SK-N-SH treated with all-trans-retinoic acid at 6 μM for 48 hours (cell line): ENCODE measurements at places on chromosomes 16 and 17.

GRCh38 chr16:13997933-13998332 is 73.2 kb upstream of the MRTFB start:
- no peak for ATAC-seq

DNA sequence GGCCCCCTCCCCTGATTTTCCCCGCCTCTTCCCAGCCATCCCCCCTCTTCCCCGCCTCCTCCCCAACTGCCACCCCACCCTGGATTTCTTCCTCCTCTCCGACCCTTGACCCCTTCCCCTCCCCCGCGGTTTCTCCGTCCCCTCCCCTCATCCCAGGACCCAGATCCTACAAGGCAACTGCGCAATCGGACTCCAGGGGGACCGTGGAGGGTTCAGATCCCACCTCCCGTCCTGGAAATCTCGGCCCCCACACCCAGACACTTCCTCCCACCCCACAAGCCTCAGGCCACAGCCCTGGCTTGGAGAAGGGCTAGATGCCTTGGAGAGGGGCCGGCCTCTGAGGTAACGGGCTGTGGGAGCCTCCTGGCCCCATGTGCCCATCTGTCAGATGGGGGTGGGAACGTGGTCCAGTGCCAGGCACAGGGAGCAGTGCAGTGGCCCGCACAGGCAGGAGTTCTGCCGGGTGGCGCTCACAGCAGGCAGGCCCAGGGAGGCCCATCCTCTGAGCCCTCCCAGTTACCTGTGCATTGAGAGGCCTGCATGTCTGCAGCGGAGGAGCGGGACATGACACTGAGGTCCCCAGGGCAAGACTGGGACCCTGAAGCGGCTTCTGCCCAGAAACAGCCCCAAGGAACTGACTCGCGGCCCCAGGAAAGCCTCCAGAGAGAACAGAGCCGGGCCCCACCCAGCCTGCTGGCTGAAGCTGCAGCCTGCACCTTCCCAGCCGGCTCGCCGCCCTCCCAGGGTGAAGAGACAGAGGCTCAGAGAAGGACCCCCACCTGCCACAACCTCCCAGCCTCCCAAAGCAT is 16.7 kb downstream of the ZNF423 start:
- ATAC-seq, result no peak

DNA sequence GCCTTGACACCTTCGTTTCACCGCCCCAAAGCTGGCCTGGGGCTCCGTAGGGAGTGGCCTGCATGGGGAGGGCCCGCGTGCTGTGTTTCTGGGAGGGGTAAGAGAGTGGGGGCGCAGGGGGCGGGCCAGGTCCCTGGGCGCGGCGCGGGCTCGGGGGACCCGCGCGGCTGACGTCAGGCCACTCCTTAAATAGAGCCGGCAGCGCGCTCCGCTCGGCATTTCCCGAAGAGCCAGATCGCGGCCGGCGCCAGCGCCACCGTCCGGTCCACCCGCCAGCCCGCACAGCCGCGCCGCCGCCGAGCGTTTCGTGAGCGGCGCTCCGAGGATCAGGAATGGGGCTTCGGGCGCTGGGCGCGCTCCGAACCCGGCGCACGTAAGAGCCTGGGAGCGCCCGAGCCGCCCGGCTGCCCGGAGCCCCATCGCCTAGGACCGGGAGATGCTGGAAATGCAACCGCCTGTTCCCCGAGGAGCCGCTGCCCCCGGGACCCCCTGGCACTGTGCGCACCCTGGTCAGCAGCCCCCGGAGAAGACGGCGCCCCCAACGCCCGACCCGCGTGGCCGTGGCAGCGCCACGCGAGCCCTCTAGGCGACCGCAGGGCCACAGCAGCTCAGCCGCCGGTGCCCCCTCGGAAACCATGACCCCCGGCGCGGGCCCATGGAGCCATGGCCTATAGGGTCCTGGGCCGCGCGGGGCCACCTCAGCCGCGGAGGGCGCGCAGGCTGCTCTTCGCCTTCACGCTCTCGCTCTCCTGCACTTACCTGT is at the start of gene HS3ST2:
HS3ST2 (plus strand) TSS at position 215 of the 763 bp plus-strand sequence; CDS start at position 664, 449 bp downstream.
- peak; percentile 84 for ATAC-seq

- ATAC-seq, result no peak
These were observed 9.2 kb downstream of the SEZ6 start for GRCh38 chr17:28996554-28997096.

- no peak for ATAC-seq
These were observed 14.6 kb downstream of the KCTD2 start for GRCh38 chr17:75061618-75062017.

DNA sequence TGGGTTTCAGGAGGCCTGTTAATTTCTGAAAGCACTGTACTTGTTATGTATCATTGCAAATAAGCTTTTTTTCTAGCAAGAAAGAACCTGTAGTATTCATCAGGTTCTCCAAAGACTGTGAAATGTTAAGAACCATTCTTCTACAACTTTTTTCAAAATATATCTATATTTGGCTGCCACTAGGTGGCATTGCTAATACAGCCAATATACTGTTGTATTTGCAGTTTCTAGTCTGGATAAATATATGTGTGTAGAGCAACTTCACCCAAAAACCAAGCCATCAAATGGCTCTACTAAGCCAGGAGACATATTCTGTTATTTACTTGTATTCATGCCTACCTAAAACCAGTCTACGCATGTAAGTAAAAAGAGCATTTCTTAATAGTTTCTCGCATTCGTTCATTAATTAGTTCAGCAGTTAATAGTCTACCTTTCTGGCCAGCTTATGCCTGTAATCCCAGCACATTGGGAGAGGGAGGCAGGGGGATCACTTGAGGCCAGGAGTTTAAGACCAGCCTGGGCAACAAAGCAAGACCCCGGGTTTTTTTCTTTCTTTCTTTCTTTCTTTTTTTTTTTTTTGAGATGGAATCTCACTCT is 39.5 kb downstream of the VMP1 start:
- ATAC-seq, result peak; percentile 90

DNA sequence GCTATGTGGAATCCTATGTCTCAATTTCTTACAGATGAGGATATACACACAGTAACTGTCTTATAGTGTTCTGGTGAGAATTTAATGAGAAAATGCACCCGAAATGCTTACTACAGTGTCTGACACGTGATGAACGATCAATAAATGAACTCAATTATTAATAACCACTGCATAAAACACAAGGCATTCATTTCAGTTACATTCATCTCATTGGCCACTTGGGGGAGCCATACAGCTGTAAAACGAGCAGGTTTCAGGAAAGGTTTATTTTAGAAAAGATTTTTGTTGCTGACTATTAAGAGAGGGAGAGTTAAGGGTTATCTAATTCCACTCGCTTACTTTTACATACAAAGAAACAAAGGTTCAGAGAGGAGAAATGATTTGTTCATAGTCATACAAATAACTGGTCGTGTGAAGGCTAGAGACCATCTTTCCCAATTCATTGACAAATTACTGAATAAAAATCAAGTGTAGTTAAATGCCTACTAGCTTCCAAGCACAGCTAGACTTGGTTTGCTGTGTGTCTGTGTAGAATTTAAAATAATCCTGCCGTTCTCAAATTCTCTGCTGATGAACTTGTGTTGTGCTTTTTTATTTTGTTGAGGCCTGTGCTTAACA is 160.1 kb downstream of the MAP2K4 start:
- ATAC-seq, result peak; percentile 81

DNA sequence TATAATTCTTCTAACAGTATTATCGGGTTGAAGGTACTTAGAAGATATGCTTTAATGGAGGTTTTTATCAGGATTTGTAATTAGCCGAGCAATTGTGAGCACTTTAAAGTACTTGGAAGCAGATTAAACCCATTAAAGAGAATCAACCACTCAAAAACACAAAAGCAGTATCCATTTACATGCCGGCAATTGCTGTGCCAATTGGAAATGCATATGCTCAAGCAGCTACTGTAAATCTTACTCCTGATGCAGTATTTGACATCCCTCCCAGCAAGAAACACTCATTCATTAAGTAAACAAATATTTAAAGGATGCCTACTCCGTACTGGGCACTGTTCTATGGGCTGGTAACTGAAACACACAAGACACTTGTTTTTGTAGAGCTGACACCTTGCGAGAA is 11.4 kb upstream of the CCL1 start:
- no peak for ATAC-seq

DNA sequence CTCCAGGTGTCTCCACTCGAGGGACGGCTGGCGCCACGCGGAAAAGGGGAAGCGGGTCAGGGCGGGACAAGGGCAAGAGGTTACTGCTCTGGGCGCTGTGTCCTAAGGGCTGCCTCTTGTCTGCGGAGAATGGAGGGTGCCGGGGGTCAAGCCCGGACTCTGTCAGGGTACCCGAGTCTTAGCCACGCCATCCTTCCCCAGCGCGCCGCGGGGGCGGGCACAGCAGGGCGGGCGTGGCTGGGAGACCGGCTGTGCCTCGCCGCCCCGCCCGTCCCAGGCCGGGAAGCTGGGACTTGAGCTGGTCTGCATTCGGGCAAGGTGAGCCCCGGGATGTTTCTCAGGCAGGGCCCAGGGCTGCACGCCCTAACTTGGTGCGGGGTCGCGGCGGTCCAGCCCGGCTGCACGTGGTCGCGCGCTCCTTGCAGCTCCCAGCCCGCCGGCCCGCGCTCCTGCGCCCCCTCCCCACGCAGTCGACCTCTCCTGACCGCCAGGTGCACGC is 6.2 kb upstream of the ACTG1 start:
- ATAC-seq, result no peak

DNA sequence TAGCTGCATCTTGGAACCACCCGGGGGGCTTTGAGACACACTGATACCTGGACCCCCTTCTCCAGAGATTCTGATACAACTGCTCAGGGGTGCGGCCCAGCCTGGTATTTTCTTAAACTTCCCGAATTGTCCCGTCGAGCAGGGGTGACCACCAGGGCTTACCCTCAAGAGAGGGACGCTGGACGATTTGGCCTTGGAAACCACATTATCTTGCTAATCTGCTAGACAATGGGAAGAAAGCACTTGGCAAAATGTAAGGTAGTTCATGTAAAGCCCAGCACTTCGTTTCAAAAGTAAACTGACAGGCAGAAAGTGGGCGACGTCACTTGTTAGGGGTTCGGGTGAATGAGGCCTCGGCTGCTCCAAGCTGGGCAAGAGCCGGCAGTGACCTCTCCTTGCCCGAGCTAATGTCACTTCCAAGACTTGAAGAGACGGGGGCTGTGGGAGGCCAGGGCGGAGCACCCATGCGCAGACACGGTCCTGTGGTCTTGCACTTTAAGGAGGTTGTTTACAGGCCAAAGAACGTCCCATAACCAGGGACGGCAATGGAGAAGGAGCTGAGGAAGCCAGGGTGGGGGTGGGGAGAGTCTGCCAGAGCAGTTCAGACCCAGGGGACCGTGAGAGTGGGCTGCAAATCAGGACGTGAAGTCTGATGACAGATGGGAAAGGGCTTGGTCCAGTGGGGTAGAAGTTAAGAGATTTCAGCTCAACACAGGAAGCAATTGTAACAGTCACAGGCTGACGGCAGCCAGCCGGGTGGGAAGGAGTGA is 152.7 kb upstream of the GSE1 start:
- no peak for ATAC-seq

DNA sequence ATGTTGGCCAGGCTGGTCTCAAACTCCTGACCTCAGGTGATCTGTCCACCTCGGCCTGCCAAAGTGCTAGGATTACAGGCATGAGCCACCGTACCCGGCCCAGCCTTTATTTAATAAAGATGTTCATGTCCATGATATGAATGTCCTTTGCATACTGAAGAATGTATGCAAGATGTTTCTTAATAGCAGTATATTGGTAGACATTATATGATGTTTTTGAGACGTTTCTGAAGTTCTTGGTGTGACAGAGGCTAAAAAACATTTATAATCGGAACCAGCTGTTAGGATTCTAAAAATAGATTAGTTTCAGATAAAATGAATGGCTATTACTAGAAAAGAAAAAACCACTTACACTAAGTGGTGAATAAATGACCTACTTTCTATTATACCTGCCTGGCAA is 11.8 kb downstream of the PDZD9 start:
- ATAC-seq, result peak; percentile 52

- ATAC-seq, result no peak
These were observed 106.1 kb downstream of the AXIN2 start for GRCh38 chr17:65455154-65455971.

- peak; percentile 31 for ATAC-seq
These were observed 194.3 kb downstream of the ZNF423 start for GRCh38 chr16:49661465-49662187.

GRCh38 chr16:47924950-47925349 is 230.8 kb downstream of the ABCC12 start:
- ATAC-seq, result no peak

GRCh38 chr16:15835136-15835878 is 21.5 kb downstream of the MYH11 start:
- ATAC-seq, result no peak

DNA sequence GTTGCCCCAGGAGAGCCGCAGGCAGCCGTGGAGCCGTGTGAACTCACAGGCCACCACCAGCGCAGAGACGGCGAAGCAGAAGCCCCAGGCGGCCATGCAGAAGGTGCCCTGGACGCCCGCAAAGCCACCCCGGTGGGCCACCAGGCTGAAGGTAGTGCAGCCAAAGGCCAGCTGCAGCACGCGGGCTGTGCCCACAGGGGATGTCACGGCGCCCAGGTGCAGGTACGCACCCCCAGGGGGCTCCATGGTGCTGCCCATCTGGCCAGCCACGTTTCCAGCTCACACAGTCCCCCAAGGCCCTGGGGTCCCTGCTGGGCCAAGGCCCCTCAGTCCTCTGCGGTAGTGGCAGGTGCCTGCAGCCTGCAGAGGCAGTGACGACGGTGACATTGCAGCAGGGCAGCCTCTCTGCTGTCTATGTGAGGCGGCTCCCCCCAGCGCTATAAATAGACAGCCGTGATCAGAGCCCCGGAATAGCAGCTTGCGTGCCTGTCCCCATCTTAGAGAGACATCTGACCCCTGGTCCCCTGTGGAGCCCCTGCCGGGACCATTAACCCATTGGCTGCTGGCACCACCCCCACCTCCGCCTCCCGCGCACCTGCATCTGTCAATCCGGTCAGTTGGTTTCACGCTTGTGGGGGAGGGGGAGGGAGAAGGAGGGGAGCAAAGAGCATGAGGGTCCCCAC is 4.5 kb upstream of the PYCR1 start:
- no peak for ATAC-seq

- ATAC-seq, result no peak
These were observed 15.9 kb upstream of the TNS4 start for GRCh38 chr17:40517286-40517662.

DNA sequence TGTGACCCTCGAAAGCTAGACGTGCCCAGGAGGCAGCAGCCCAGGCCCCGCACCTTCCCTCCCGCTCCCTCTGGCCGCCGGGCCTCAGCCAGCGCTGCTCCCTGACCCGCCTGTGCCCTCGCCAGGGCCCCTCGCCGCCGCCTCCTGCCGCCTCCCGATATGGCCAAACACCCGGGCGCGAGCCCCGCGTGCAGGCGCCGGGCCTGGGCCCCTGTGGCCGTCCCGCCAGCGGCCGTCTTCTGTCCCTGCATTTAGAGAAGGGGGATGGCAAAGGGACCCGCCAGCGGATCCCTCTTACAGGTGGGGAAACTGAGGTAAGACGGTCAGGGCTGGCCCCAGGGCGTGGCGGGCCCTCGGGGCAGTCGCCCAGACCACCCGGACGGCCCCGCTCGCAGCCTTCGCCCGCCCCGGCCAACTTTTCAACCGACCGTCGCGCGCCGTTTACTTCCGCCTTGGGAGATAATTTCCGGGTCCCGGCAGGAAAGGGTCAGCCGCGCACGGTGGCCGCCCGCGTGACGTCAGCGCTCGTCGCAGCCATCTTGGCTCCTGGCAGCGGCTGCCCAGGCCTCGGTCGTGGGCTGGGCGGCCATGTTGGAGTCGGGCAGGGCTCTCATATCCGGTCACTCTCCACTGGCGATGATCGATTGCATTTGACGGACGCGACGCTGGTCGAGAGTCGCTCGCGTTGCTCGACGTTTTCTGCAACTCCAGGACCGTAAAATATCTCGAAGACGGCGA is 7.0 kb upstream of the GNG13 start:
- ATAC-seq, result peak; percentile 97
